NCI-H345 (cell line): ENCODE measurements at places on chromosomes 16 and 17.

DNA sequence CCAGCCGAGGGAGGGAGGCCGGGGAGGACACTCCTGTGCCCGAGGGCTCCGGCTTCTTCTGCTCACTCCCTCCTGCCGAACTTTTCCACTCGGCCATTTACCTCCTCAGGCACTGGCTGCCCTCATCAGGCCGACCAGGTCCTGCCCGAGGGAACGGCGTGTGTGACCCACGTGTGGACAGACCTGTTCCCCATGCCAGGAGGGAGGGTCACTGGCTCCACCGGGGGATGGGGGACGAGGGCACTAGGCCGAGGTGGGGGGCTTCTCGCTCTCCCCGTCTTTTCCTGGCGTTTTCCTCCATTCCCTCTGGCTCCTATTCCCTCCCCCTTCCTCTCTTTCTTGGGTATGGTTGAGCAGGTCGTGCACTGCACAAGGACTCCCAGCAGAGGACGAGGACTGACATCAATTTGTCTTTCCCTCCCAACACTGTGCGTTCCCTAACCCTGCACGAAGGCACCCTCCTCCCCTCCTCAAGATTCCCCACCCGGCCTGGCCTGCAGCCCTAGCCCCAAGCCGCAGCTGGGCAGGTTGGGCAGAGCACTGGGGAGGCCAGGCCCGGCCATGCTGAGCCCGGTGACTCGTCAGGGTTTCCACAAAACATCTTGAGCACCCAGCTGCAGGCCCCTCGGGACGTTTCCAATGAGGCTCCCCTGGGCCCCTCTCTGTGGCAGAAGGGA, 3.2 kb upstream of the IL17C start:
- DNase-seq: no peak

DNA sequence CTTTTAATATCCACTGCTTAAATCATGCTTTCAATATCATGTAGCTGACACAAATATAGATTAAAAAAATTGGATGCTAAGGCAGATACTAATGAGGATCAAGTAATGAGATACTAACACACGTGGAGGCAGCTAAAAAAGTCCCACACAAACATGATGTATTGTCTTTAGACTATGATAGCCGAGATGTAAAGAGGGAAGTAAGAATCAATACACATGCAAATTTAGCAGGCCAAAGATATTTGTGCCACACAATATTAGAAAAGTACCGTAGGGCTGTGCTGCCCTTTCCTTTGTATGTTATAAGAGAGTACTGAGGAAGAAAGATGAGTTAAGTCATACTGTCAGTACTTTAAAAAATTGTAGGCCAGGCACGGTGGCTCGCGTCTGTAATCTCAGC, 51.4 kb upstream of the STAC2 start:
- no peak for DNase-seq

- DNase-seq: no peak
Observed at GRCh38 chr16:74298104-74298503, 1.5 kb downstream of the PSMD7 start.

DNA sequence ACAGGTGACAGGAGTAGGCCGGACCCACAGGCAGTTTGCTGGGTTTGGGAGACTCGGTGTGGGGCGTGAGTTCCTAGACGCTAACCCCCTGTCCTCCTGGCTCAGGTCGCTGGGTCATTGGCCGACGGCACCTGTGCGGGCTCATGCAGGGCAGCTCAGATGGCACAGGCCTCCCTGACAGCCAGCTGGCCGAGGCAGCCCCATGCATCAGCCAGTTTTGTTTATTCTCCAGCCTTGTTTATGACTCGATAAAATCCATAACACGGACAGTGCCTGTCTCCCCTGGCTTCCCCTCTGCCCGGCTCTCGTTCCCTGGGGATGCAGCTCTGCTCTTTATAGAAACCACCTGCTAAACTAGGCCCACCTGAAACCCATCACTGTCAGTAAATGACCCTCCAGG, 46.0 kb downstream of the SDK2 start:
- DNase-seq: no peak

GRCh38 chr17:15284107-15284506, 19.0 kb upstream of the PMP22 start:
- DNase-seq: no peak

DNA sequence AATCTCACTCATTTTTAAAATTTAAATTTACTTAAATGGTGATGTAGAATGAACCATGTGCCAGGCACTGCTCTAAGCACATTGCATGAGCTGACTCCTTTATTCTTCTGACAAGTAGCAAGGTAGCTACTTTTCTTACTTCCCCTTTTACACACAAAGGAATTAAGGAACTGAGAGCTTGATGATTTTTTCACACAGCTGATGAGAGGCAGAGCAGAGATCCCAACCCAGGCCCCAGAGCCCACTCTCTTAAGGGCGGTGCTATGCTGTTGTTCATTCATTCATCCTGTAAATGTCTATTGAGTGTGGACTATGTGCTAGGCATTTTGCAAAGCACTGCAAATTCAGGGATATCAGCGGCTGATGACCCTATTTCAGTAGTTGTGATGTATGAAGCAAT, 17.9 kb downstream of the SEC14L5 start:
- no peak for DNase-seq

GRCh38 chr16:1620391-1620790, 8.2 kb downstream of the CRAMP1 start:
- DNase-seq: no peak

DNA sequence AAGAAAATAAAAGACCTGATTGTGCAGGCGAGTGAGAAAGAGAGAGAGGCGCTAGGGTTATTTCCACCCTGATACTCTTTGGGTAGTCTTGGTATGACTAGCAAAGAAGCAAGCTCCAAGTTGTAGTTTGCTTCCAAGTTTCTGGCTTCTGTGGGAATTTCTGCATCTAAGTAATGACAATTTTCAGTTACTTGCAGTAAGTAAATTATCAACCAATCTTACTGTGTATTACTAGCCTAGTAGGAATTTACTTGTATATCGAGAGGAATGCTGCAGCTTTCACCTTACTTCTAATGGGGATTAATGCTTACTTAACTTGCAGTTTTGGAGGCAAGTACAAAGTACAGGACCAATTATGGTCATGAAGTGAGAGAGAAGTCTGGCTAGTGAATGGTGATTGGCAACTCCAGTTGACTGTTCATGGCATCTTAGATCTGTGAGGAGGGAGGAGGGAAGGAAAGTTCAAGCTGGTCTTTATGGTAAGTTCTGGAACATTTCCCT, 31.9 kb downstream of the TENT4B start:
- DNase-seq: no peak

GRCh38 chr17:46916211-46916610, 6.7 kb upstream of the GOSR2 start:
- no peak for DNase-seq

- DNase-seq: no peak
Observed at GRCh38 chr17:12114686-12115418, 94.2 kb downstream of the MAP2K4 start.

DNA sequence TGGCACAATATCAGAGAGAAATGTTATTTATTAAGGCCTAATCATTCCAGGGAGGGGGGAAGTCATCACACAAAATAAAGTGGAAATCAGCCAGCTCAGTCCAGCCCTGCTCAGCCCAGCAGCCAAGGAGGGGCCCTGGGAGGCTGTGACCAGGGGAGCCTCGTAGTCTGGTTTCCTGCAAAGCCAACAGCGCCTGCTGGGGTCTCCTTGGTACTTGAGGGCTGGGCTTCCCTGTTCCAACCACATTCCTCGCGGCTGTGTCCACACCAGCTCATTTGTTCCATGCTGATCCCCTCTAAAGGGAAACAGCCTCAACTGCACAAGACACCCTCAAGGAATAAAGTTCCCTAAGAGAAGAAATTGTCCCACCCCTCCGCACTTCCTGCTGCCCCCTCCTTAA, 154.0 kb downstream of the TMEM132E start:
- DNase-seq: no peak

DNA sequence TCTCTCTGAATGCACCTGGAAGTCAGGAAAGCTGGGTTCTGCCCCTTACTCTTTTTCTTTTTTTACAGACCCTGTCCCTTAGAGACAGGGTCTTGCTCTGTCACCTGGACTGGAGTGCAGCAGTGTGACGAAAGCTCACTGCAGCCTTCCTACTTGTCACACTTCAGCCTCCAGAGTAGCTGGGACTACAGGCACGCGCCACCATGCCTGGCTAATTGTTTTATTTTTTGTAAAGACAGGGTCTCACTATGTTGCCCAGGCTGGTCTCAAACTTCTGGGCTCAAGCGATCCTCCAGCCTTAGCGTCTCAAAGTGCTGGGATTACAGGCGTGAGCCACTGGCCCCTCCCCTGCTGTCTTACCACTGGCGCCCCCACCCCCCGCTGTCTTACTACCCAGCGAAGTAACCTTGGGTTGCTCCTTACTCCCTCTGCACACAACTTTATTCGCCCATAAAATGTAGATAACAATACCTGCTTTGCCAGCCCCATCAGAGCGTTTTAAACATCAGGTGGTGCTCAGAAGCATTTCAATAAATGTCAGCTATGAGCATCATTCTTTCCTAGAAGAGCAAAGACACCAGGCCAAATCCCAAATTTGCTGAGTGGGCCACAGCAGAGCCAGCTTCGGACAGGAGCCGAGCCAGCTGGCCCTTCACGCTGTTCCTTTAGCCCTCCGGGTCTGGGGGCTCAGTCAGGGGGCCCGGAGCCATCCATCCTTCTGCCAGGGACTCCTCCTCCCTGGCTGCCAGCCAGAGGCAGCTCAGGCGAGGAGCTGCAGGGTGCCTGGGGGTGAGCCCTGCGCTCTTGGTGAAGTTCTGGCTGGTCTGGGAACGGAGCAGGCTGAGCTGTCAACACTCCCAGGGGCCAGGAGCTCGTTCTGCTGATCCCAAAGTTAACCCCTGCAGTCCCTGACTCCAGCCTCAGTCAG, 24.4 kb downstream of the SRL start:
- DNase-seq: peak; percentile 76

GRCh38 chr16:10941127-10941933, 938 bp downstream of the DEXI start:
- DNase-seq: no peak

DNA sequence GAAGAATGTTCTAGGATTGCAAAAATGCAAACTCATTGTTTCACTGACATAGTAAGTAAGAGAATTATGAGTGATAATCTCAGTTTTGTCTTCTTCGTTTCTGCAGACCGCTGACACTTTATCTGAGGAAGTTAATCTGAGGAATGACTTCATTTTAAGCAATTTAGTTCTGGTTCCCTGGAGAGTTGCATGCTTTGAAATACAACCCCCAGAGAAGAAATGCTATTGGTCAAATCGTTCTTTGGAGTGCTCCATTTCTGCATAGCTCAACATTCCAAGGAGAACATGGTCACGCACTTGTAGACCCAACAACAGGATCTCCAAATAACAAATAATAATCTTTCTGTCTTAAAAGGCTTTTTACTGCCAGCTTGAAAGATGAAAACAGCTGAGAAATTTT, 427.1 kb downstream of the GRIN2A start:
- no peak for DNase-seq

DNA sequence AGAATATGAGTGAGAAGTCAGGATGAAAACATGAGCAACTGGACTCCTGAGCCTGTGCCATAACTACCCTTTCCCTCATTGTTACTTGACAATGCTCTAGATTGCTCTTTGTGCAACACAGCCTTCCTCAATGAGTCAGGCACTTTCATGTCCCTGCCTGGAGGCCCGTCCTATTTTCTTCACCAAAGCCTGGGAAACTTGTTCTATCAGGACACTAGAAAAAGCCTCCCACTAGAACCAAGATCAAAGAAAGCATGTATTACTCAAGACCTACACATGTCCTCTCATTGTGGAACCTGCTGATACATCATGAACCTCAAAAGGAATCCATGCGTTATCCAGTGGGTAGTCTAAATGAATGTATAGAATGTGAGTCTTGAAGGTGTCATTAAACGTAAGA, 624.5 kb downstream of the TOX3 start:
- no peak for DNase-seq

- DNase-seq: no peak
Observed at GRCh38 chr16:78705694-78706093, 606.2 kb downstream of the WWOX start.

- DNase-seq: no peak
Observed at GRCh38 chr16:1745181-1745899, 26.0 kb downstream of the NME3 start.

- no peak for DNase-seq
Observed at GRCh38 chr17:66468241-66469087, 166.1 kb downstream of the PRKCA start.

GRCh38 chr16:27759967-27760788, 210.2 kb downstream of the KATNIP start:
- no peak for DNase-seq

DNA sequence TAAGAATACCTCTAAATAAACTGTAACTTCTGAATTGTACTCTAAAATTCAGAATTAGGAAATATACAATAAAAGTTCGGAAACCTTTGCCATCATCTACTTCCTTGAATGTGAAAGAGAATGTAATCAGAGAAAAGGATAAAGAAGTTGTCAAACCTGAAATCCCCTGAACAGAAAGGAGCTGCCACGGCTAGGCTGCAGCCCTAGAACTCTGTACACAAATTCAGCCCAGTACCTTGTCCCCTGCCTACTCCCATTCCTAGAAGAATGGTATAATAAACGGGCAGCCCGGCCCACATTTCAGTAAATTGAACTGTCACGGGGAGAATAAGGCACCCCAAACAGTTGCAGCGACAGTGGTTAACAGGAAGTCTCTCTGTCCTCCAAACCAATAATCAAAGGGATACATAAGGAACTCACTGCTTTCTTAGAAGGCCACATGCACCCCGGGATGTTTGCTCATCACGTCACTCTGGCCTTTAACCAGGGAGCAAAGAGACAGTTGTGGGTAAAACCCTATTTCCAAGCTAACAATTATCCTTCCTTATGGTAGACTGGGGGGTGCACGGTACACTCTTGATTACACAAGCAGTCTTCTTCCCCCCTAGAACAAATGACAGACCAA, 24.3 kb upstream of the RFFL start:
- peak; percentile 20 for DNase-seq

DNA sequence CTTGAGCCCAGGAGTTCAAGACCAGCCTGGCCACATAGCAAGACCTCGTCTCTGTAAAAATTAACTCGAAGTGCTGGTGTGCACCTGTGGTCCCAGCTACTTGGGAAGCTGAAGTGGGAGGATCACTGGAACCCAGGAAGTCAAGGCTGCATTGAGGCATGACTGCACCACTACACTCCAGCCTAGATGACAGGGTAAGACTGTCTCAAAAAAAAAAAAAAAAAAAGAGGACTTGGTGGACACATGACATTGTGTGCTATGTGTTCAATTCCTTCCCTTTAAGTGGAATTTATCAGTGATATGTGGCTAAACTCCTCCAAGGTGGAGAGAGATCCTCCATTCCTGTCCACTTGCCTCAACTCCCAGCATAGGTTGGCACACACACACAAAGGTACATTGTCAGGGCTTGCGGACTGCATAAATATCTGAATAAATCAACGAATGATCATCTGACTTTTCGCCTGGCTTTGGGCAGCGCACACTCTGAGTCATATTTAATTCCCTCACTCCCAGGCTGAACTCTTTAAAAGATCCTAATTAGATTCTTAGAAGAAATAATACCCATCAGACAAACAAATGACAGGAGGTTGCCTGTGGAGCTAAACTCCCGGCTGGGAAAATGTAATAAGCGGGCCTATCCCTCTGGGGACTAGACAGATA, 25.0 kb upstream of the SYT17 start:
- no peak for DNase-seq
